ENCODE measurements at places on chromosomes 16 and 17. TPM values are rescaled to one million over a fixed set of nuclear protein-coding genes. Genes with fewer than 3 reads are reported as not detected.

DNA sequence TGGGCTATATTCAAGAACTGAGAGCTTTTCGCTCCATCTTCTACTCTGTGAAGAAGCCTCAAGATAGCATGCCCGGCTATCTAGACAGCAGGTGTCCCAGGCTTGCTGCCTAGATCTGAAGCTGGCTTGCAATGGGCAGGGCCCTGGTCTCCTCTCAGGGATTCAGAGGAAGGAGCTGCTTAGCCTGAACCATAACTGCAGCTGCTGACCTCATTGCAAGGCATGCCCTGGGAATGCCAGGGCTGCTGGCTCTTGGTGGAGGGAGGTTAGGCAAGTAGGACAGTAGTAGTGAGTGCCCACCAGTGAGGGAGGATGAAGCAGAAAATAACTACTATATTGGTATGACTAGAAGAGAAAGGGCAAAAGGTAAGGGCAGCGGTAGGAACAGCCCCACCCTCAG lies 21.3 kb upstream of the SLC35B1 start:
- no peaks in the 10 kb centered on the region for H3K4me1 ChIP-seq
- H3K27ac ChIP-seq = no peak overlapping the region
- H3K27me3 ChIP-seq = no peaks in the 10 kb centered on the region
- H3K36me3 ChIP-seq = peaks cover 22% of the 10 kb centered on the region
- no peak overlapping the region for H3K4me3 ChIP-seq
- no peak for DNase-seq

Gene GPR139
- polyA plus RNA-seq = not detected

GRCh38 chr16:82260212-82260795 lies 90.3 kb upstream of the MPHOSPH6 start:
- DNase-seq = no peak
- no peaks in the 10 kb centered on the region for H3K4me1 ChIP-seq
- H3K27ac ChIP-seq = no peak overlapping the region

DNA sequence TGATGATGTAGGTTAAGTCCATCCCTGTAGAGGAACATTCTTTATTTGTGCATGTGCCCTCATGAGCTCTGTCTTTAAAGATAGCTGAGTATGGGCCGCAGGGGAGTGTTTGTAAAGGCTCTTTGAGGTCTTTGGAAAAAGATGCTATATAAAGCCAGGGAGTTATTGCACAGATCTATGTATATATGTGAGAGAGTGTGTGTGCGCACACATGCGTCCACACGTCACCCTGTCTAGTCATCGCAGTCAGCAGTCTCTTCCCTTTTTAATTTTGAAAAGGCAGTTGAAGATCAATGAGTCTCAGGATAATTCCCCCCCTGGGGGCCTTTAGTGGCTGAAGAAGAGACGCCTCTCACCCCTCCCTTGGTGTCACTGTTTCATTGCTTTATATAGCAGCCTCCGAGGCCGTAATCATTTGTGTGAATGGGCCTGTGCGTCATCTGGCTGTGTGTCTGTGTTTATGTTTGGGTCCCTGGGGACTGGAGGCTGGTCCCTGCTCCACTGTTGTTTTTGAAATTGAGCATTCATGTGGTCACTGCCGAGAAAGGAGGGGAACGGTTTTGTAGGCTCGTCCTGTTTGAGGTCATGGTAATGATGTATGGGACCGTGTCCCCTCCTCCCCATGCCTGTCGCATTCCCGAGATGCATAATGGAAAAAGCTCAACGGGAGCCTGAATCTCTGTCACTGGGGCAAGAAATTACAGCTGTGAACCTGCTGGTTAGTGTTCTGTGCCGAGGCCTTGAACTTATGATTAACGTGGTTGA lies 143.9 kb downstream of the SNX29 start:
- H3K36me3 ChIP-seq = no peaks in the 10 kb centered on the region
- no peaks in the 10 kb centered on the region for H3K27me3 ChIP-seq
- no peaks in the 10 kb centered on the region for H3K4me1 ChIP-seq
- H3K4me3 ChIP-seq = no peak overlapping the region
- no peak for DNase-seq
- H3K27ac ChIP-seq = no peak overlapping the region

- no peaks in the 10 kb centered on the region for H3K36me3 ChIP-seq
- peak; percentile 8 for DNase-seq
- H3K4me3 ChIP-seq = no peak overlapping the region
- no peaks in the 10 kb centered on the region for H3K27me3 ChIP-seq
Measured at GRCh38 chr16:79988721-79989220, 388.2 kb upstream of the MAF start.

DNA sequence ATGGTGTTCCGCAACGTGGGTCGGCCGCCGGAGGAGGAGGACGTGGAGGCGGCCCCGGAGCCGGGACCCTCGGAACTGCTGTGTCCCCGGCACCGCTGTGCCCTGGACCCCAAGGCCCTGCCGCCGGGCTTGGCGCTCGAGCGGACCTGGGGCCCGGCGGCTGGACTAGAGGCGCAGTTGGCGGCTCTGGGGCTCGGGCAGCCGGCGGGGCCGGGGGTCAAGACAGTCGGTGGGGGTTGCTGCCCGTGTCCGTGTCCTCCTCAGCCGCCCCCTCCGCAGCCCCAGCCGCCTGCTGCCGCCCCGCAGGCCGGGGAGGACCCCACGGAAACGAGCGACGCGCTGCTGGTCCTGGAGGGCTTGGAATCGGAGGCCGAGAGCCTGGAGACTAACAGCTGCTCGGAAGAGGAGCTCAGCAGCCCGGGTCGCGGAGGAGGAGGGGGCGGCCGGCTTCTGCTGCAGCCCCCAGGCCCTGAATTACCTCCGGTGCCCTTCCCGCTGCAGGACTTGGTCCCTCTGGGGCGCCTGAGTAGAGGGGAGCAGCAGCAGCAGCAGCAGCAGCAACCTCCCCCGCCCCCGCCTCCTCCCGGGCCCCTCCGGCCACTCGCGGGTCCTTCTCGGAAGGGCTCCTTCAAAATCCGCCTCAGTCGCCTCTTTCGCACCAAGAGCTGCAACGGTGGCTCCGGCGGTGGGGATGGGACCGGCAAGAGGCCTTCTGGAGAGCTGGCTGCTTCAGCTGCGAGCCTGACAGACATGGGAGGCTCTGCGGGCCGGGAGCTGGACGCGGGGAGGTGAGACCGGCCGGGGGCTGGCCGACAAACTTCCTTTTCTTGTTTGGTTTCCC lies 821 bp downstream of the SOCS7 start:
- peak overlapping the region; percentile 46 for H3K27ac ChIP-seq
- H3K27me3 ChIP-seq = no peaks in the 10 kb centered on the region
- H3K4me3 ChIP-seq = peak overlapping the region; percentile 94
- H3K36me3 ChIP-seq = no peaks in the 10 kb centered on the region
- peaks cover 23% of the 10 kb centered on the region for H3K4me1 ChIP-seq

Gene SEZ6
- 1.1 TPM for polyA plus RNA-seq
